ENCODE measurements at places on chromosomes 1 and 21.

DNA sequence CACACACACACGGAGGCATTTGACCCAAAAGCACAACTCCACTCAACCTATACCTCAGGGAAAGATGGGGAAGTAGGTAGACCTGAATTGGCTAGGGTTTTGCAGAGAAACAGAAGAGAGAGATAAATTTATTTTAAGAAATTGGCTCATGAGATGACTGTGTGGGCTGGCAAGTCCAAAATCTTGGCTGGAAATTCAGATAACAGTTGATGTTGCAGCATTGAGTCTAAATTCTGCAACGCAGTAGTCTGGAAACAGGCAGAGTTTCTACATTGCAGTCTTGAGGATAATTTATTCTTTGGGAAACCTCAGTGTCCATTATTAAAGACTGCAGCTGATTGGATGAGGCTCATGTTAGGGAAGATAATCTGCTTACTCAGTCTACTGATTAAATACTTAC is 4.3 kb upstream of the LCE2B start:
- DNase-seq = no peak

DNA sequence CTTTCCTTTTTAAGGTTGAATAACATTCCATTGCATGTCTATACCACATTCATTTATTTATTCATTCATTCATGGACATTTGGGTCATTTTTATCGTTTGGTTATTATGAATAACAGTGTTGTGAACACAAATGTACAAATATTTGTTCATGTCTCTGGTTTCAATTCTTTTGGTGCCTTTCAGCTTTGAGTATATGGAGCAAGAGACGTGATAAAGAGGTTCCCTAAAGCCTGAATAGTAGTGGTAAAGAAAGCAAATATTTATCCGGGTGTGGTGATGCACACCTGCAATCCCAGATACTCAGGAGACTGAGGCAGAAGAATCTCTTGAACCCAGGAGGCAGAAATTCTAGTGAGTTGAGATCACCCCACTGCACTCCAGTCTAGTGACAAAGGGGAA is 5.3 kb upstream of the RLF start:
- DNase-seq = no peak

DNA sequence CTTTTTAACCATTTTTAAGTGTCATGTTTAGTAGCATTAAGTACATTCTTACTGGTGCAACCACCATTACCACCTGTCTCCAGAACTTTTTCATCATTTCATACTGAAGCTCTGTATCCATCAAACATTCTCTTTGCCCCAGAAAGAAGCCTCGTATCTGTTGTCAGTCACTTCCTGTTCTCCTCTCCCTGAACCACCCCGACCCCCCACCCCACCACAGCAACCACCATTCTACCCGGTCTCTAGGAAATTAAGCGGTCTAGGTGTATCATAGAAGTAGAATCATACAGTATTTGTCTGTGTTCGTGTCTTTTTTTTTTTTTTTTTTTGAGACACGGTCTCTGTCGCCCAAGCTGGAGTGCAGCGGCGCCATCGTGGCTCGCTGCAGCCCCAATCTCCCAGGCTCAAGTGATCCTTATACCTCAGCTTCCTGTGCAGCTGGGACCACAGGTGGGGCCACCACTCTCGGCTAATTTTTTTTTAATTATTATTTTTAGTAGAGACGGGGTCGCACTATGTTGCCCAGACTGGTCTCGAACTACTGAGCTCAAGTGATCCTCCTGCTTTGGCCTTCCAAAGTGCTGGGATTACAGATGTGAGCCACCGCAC is 23.7 kb upstream of the EPHA8 start:
- no peak for DNase-seq

DNA sequence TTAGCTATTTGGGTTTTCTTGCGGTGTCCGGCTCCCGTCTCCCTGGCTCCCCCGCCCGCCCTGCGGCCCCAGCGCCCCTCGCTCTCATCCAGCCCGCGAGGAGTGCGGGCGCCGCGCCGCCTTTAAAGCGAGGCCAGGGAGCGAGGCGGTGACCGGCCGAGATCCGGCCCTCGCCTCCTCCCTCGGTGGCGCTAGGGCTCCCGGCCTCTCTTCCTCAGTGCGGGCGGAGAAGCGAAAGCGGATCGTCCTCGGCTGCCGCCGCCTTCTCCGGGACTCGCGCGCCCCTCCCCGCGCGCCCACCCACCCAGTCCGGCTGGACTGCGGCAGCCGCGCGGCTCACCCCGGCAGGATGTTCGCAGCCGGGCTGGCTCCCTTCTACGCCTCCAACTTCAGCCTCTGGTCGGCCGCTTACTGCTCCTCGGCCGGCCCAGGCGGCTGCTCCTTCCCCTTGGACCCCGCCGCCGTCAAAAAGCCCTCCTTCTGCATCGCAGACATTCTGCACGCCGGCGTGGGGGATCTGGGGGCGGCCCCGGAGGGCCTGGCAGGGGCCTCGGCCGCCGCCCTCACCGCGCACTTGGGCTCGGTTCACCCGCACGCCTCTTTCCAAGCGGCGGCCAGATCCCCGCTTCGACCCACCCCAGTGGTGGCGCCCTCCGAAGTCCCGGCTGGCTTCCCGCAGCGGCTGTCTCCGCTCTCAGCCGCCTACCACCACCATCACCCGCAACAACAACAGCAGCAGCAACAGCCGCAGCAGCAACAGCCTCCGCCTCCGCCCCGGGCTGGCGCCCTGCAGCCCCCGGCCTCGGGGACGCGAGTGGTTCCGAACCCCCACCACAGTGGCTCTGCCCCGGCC is 492 bp downstream of the HLX start:
- DNase-seq = no peak

All from stimulated activated CD4-positive, alpha-beta T cell treated with anti-CD3 and anti-CD28 coated beads, Interleukin-1b, Interleukin-23, amount 100 ng/mL, for 4 hours (primary cell).